ENCODE measurements at places on chromosomes 3 and 15.

DNA sequence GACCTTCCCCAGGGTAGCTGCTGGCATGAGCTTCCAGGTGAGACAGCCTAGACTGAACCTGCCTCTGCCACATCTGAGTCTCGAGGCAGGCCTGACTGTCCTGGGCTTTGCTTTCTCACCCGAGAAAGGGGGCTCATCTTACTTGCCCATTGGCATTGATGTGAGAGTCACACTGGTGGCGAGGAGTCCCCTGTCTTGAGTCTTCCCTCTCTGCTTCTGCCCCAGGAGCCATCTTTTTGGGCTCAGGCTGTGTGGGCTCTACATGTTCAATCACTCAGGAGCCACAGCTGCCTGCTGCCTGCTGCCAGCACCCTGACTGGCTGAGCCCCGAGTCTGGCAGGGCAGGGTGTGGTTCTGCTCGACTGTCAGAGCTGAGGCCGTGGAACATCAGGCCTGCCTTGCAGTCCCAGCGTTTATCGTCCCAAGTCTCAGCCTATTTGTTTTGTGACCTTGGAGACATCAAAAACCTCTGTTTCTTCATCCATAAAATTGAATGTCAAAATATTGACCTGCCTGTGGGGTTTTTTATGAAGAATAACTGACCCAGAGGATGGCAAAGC lies 132.5 kb downstream of the DNAJB8 start:
- H3K27me3 ChIP-seq: no peaks in the 10 kb centered on the region
- no peak for DNase-seq
- peaks cover 1% of the 10 kb centered on the region for H3K36me3 ChIP-seq
- H3K27ac ChIP-seq: no peak overlapping the region

- H3K4me1 ChIP-seq: no peaks in the 10 kb centered on the region
- H3K4me3 ChIP-seq: no peak overlapping the region
- peaks cover 4% of the 10 kb centered on the region for H3K27me3 ChIP-seq
- no peaks in the 10 kb centered on the region for H3K36me3 ChIP-seq
These were observed 82.9 kb downstream of the CHDH start for GRCh38 chr3:53763353-53763752.

DNA sequence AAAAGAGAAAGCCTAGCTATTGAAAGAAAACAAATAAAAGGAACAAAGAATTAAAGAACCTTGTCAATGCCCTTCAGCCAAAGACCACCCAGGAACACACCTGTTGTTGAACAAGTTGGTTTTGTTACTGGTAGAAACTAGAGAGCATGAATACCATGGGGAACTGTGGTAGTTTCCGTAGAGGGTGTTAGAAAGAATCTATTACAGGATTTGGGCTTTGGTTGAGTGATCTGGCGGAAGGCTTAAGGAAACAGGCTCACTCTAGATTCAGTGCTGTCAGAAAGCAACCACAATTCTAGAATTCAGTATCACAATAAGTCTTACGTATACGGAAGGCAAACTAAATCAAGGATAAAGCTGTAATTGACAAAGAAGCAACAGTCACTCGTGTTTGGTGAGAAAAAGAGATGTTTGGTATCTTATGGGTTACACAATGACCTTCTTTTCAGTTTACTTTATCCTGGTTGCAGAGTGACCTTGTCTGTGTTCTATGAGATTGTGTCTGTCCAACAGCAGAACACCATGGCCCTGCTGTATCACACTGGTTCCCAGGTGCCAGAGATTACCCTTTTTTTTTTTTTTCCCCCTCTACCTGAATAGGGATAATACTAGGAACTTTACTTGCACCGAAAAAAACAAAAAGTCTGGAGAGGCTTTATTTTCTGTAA lies 265.9 kb downstream of the SHQ1 start:
- no peak for DNase-seq
- H3K27ac ChIP-seq: no peak overlapping the region
- H3K36me3 ChIP-seq: no peaks in the 10 kb centered on the region
- no peaks in the 10 kb centered on the region for H3K4me1 ChIP-seq

GRCh38 chr3:31862666-31863279 lies 118.3 kb downstream of the OSBPL10 start:
- DNase-seq: no peak
- no peak overlapping the region for H3K27ac ChIP-seq
- no peaks in the 10 kb centered on the region for H3K4me1 ChIP-seq
- H3K27me3 ChIP-seq: no peaks in the 10 kb centered on the region

DNA sequence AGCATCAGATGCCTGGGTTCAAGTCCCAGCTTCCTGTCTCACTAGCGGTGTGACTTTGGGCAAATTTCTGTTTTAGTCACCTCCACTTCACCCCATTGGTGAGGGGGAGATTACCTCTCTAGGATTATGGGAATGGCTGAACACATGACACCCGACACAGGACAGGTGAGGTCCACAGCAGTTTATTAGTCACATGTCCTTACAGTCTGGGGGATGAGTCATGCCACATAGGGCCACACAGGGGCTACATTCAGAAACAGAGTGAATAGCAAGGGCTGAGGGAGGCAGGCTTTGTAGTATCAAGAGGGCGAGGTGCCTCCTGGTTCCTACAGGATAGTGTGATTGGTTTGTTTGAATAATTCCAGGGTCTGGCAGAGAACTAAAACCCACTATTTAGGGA lies 15.2 kb upstream of the ITGA11 start:
- no peak overlapping the region for H3K27ac ChIP-seq
- H3K4me3 ChIP-seq: no peak overlapping the region
- no peak for DNase-seq
- H3K4me1 ChIP-seq: no peaks in the 10 kb centered on the region
- H3K36me3 ChIP-seq: no peaks in the 10 kb centered on the region

GRCh38 chr3:141940194-141940776 lies 63.8 kb downstream of the ATP1B3 start:
- H3K27me3 ChIP-seq: no peaks in the 10 kb centered on the region
- peak; percentile 40 for DNase-seq
- H3K27ac ChIP-seq: peak overlapping the region; percentile 34
- no peaks in the 10 kb centered on the region for H3K36me3 ChIP-seq

DNA sequence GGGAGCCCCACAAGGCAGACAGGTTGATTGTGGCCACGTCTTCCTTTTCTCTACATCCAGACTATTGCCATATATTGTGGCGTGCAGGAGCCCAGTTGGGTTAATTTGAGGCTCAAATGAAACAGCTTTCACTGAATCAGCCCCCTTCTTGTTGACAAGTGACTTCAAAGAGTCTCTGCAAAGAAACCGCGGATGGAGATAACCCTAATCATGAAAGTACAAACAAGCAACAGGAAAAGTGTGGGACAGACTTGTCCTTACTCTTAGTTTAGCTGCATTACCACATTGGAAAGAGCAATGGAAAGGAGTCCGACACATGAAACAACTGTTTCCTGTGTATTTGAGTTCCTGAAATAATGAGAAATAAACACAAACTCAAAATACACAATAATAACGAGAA lies 3.3 kb downstream of the TMEM40 start:
- peaks cover 5% of the 10 kb centered on the region for H3K4me1 ChIP-seq
- no peak for DNase-seq
- no peaks in the 10 kb centered on the region for H3K36me3 ChIP-seq
- H3K27me3 ChIP-seq: peaks cover 4% of the 10 kb centered on the region

GRCh38 chr3:55947406-55947805 lies 460.3 kb upstream of the WNT5A start:
- H3K27ac ChIP-seq: no peak overlapping the region
- no peak for DNase-seq
- no peaks in the 10 kb centered on the region for H3K36me3 ChIP-seq
- no peaks in the 10 kb centered on the region for H3K27me3 ChIP-seq
- H3K4me1 ChIP-seq: no peaks in the 10 kb centered on the region

GRCh38 chr3:30951826-30952225 lies 57.4 kb upstream of the GADL1 start:
- H3K4me1 ChIP-seq: no peaks in the 10 kb centered on the region
- H3K4me3 ChIP-seq: no peak overlapping the region
- H3K36me3 ChIP-seq: no peaks in the 10 kb centered on the region
- DNase-seq: no peak
- no peak overlapping the region for H3K27ac ChIP-seq

DNA sequence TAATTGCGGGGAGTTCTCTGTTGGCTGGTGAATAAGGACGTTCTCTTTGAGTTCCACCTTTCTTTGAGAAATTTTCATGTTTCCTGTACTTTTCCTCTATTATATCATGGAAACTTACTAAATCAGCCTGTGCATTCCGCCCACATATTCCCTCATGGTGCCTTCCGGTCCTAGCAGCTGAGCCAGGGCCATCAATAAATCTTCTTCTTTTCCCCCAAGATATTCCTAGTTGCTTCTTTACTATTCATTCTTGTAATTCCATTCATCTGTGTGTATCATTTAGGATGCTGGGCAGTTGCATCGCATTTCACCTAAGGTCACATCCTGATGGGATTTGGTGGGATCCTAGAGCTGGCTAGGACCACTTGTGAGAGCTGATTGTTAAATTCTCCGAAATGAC lies 139.2 kb downstream of the RBMS3 start:
- no peak overlapping the region for H3K27ac ChIP-seq
- no peak for DNase-seq
- H3K36me3 ChIP-seq: no peaks in the 10 kb centered on the region
- no peaks in the 10 kb centered on the region for H3K27me3 ChIP-seq
- no peaks in the 10 kb centered on the region for H3K4me1 ChIP-seq
- H3K4me3 ChIP-seq: no peak overlapping the region

DNA sequence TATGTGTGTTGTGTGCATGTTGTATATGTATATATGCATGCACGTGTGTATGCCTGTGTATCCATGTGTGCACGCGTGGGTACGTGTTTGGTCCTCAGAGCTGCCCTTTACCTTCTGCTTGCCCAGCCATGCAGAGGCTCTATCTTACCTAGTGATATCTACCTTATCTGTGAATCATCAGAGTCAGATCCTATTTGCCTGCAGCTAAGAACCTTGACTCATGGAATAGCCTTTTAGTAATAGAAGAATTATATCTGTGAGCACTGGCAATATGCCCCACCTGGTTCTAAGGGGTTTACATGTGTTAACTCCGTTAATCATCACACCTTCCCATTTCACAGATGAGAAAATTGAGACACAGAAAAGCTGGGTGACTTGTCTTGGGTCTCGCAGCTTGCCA lies 11.0 kb downstream of the PGPEP1L start:
- no peak for DNase-seq
- no peak overlapping the region for H3K4me3 ChIP-seq
- no peaks in the 10 kb centered on the region for H3K27me3 ChIP-seq
- H3K27ac ChIP-seq: no peak overlapping the region
